WERI-Rb-1 (cell line): ENCODE measurements at places on chromosomes 7 and 10.

GRCh38 chr7:2211259-2211880 lies 21.4 kb downstream of the MAD1L1 start:
- DNase-seq, result no peak

DNA sequence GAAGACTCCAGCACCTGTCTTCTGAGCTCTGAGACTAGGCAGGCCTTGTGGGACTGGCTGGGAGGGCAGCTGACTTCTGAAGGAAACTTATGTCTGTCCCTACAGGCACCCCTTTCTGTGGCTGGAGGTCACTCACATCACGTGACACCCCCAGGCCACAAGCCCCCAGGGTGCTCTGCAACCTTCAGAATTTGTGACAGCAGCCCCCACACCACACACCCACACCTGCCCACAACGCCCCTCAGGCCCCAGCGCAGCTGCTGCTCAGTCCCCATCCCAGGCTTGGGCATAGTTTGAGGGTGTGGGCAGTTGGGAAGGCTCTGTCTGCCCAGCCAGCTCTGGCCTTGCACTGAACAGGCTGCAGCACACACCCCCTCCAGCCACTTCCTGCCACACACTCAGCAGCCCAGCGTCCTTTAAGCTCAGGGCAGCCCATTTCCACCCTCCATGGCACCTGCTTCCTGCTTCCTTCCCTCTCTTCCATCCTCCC lies 80.0 kb upstream of the UNC5B start:
- no peak for DNase-seq

DNA sequence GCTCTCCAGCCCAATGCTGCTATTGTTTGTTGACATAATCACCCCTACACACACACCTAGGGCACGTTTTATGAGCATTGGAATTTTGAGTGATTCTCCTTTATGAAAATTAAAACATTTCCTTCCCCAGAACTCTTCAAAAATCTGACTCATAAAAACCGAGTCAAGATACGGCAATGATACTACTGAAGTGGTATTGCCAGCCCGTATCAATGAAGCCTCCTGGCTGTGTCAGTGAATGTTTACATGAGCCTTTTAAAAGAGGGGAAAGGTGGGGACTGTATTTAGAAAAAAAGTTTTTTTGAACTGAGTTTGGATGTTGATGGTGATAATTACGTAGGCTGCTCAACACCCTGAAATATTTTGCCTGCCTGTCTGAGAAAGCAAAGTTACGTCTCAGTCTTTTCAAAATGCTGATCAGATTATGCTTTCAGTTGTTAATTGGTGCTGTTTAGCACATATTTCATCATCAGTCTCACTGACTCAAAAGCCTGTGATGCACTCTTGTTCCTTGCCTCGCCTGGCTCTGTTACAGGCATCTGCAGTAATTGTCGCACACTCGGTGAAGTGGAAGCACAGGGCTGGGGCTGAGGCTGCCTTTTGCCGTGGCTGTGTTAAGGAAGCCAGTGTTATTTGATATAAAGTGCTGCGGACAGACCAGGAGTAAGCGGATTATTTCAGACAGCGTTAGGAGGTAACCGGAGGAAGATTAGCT lies 157.4 kb upstream of the TCF7L2 start:
- peak; percentile 78 for DNase-seq

- no peak for DNase-seq
Observed at GRCh38 chr10:97023401-97024167, 162.2 kb downstream of the SLIT1 start.

GRCh38 chr10:71406878-71407277 lies 10.2 kb downstream of the CDH23 start:
- DNase-seq, result no peak

DNA sequence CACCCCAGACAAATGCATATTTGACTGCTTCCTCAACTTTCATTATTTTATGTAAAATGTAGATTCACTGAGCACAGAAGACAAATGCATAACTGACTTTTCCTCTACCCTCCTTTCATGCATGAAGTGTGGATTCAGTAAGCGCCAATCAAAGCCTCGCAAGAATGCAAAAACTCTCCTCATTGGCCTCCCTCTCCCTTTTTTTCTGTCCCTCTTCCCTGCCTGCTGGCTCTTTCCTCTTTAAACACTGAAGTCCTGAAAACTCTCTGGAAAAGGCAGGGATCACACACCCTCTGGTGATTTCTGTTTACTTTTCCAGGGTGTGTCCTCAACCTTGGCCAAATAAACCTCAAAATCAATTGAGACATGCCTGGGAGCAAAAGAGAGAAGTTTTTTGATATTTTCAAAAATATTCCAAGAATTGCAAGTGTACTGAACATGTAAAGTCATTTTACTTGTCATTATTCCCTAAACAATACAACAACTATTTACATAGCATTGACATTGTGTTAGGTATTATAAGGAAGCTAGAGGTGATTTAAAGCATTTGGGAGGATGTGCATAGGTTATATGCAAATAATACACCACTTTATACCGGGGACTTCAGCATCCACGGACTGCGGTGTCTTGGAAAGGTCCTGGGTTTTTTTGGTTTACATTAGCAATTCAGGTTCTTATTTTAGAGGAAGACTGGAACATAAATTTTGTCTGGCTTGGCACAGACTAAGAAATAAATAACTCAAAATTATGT lies 71.4 kb downstream of the SEC61G start:
- no peak for DNase-seq
